A549 (cell line): ENCODE measurements at places on chromosomes 12 and 14. TPM values are rescaled to one million over a fixed set of nuclear protein-coding genes. Genes with fewer than 3 reads are reported as not detected.

The LRRC10 gene
- not detected in 3 replicates for polyA plus RNA-seq

The GPR135 gene
- polyA plus RNA-seq: 1.5 to 2.0 TPM (median 1.7 TPM) in 3 replicates

The JDP2 gene
- 22.4 to 25.4 TPM (median 23.2 TPM) in 3 replicates for polyA plus RNA-seq

The B3GNT4 gene
- 0.55 to 1.2 TPM (median 0.73 TPM) in 3 replicates for polyA plus RNA-seq

The P2RX2 gene
- polyA plus RNA-seq: not detected in 3 replicates

The TSHR gene
- polyA plus RNA-seq: not detected in 3 replicates

The ABHD12B gene
- polyA plus RNA-seq: not detected in 3 replicates

The IFNG-AS1 gene
- not detected in 3 replicates for polyA plus RNA-seq

The ZNF891 gene
- polyA plus RNA-seq: 0.54 to 0.64 TPM (median 0.62 TPM) in 3 replicates

The PLEKHD1 gene
- polyA plus RNA-seq: 0.03 to 0.05 TPM (median 0.04 TPM) in 3 replicates

The DBX2 gene
- not detected in 3 replicates for polyA plus RNA-seq

The CBLN3 gene
- polyA plus RNA-seq: 1.1 to 1.5 TPM (median 1.4 TPM) in 3 replicates

The ANKS1B gene
- polyA plus RNA-seq: 0.80 to 1.5 TPM (median 1.1 TPM) in 3 replicates

The OASL gene
- polyA plus RNA-seq: 0.64 to 0.94 TPM (median 0.90 TPM) in 3 replicates

The C1S gene
- polyA plus RNA-seq: 61.2 to 76.2 TPM (median 65.5 TPM) in 3 replicates

The GCN1 gene
- polyA plus RNA-seq: 43.2 to 50.8 TPM (median 45.8 TPM) in 3 replicates

The C3AR1 gene
- not detected in 3 replicates for polyA plus RNA-seq

The RNFT2 gene
- polyA plus RNA-seq: 2.6 to 2.8 TPM (median 2.7 TPM) in 3 replicates

The PLBD2 gene
- polyA plus RNA-seq: 21.9 to 25.9 TPM (median 25.8 TPM) in 3 replicates

The LRRK2 gene
- polyA plus RNA-seq: 3.1 to 5.3 TPM (median 5.2 TPM) in 3 replicates

The HCAR1 gene
- polyA plus RNA-seq: 0.01 to 0.07 TPM (median 0.03 TPM) in 3 replicates

The LALBA gene
- not detected in 3 replicates for polyA plus RNA-seq

The KLHL33 gene
- not detected in 3 replicates for polyA plus RNA-seq

The REP15 gene
- 0.34 to 0.83 TPM (median 0.41 TPM) in 3 replicates for polyA plus RNA-seq

The WSCD2 gene
- polyA plus RNA-seq: not detected in 3 replicates

The NPFF gene
- polyA plus RNA-seq: not detected in 3 replicates

The ADAM21 gene
- 0.04 to 0.05 TPM (median 0.04 TPM) in 3 replicates for polyA plus RNA-seq

The PHETA1 gene
- polyA plus RNA-seq: 5.8 to 7.3 TPM (median 7.1 TPM) in 3 replicates

The TAS2R42 gene
- not detected in 3 replicates for polyA plus RNA-seq

The RASSF8 gene
- 5.1 to 5.7 TPM (median 5.3 TPM) in 3 replicates for polyA plus RNA-seq

The KRT2 gene
- polyA plus RNA-seq: 0.08 TPM in 1 of 3 replicates, not detected in the others

The KRT77 gene
- not detected in 3 replicates for polyA plus RNA-seq

The KLRC1 gene
- polyA plus RNA-seq: not detected in 3 replicates

The A2M gene
- not detected in 3 replicates for polyA plus RNA-seq

The OR4Q3 gene
- not detected in 3 replicates for polyA plus RNA-seq

The IGF1 gene
- 0.01 TPM in 1 of 3 replicates, not detected in the others for polyA plus RNA-seq

The RASSF9 gene
- polyA plus RNA-seq: 0.52 to 0.98 TPM (median 0.91 TPM) in 3 replicates

The TIGAR gene
- polyA plus RNA-seq: 24.5 to 30.6 TPM (median 25.2 TPM) in 3 replicates

The RND1 gene
- 16.8 to 28.7 TPM (median 26.5 TPM) in 3 replicates for polyA plus RNA-seq

The VRTN gene
- not detected in 3 replicates for polyA plus RNA-seq

The SPX gene
- 2.7 to 3.2 TPM (median 2.9 TPM) in 3 replicates for polyA plus RNA-seq

The GLS2 gene
- 0.07 to 0.44 TPM (median 0.18 TPM) in 3 replicates for polyA plus RNA-seq

The FAM181A gene
- polyA plus RNA-seq: not detected in 3 replicates

The C12orf60 gene
- polyA plus RNA-seq: 2.0 to 2.4 TPM (median 2.2 TPM) in 3 replicates

The SOS2 gene
- 9.2 to 10.1 TPM (median 9.6 TPM) in 3 replicates for polyA plus RNA-seq

The ERBB3 gene
- 1.8 to 2.2 TPM (median 1.8 TPM) in 3 replicates for polyA plus RNA-seq

The POTEG gene
- polyA plus RNA-seq: 0.04 TPM in 1 of 3 replicates, not detected in the others

The DICER1 gene
- polyA plus RNA-seq: 14.1 to 15.6 TPM (median 14.1 TPM) in 3 replicates

The AVPR1A gene
- not detected in 3 replicates for polyA plus RNA-seq

The CSAD gene
- 14.0 to 16.4 TPM (median 14.5 TPM) in 3 replicates for polyA plus RNA-seq

The NR1H4 gene
- polyA plus RNA-seq: 0.17 to 0.40 TPM (median 0.21 TPM) in 3 replicates

The SERPINA12 gene
- polyA plus RNA-seq: not detected in 3 replicates

The KSR2 gene
- polyA plus RNA-seq: 0.33 to 0.55 TPM (median 0.37 TPM) in 3 replicates

The ANKRD33 gene
- not detected in 3 replicates for polyA plus RNA-seq

The METAP2 gene
- polyA plus RNA-seq: 213 to 241 TPM (median 219 TPM) in 3 replicates

The YY1 gene
- 58.1 to 59.6 TPM (median 58.4 TPM) in 3 replicates for polyA plus RNA-seq
